ENCODE measurements at places on chromosomes 12 and 14.
A peak's percentile ranks its signal among the peaks of the same experiment; 100 is the strongest.

DNA sequence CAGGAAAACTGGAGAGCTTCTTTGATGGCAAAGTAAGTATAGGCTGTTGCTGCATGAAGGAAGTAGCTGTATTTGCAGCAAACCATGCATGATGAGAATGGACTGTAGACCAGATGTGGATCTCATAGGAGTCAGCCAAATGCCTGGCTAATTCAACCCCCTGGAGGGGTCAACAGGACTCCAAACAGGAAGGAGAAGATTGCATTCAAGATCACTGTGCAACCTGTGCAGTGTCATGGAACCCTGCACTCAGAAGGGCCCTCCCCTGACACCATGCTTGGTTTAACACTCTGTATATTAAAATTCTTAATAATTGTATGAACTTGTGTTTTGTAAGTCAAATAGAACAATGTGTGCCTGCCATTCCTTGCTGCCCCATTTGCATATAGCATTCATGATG, 225.1 kb upstream of the FSCB start:
- DNase-seq, result no peak

DNA sequence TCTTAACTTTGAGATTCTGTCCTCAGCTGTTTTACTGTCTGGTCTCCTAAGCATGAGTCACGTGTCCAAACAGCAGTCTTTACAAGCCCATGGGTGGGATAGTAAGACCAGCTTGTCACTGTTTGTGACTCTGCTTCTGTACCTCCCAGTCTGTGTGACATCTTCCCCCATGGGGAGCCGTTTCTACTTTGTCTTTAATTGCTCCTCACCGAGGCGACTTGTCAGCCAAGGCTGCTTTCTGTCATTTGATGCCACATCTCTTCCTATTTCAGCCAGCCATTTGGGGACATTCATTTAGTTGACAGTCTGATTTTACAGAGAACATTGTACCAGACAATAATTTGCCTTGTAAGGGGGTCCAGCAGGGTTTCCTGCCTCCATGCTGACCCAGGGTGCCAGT, 534.8 kb downstream of the NRXN3 start:
- no peak for DNase-seq

DNA sequence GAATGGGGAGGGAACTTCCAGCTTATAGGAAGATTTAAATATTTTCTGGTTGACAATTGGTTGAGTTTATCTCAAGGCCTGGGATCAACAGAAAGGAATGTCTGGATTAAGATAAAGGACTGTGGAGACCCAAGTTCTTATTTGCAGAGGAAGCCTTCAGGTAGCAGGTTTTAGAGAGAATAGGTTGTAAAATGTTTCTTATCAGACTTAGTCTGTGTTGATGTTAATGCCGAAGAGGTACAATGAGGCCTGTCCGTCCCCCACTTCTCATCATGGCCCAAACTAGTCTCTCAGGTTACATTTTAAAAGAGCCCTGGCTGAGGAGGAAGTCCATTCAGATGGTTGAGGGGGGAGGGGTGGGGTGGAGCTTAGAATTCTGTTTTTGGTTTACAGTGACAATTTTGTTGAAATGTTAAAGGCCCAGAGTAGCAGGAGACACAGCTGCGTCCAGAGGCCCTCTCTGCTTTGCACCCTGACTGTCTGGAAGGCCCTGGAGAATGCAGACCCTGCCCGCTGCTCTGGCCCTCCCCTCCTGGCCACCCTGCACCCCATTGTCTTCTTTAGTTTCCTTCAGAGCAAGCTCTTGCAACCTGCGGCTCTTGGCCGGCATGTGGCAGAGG, 672.5 kb upstream of the TMEM132C start:
- no peak for DNase-seq

GRCh38 chr12:42360747-42361403, 34.9 kb downstream of the PPHLN1 start:
- no peak for DNase-seq

GRCh38 chr14:99330316-99331240, 58.6 kb upstream of the BCL11B start:
- no peak for DNase-seq

- DNase-seq, result no peak
These were observed 324.2 kb downstream of the ZFP36L1 start for GRCh38 chr14:68468437-68469207.

GRCh38 chr12:58881816-58882215, 38.5 kb downstream of the LRIG3 start:
- DNase-seq, result no peak

DNA sequence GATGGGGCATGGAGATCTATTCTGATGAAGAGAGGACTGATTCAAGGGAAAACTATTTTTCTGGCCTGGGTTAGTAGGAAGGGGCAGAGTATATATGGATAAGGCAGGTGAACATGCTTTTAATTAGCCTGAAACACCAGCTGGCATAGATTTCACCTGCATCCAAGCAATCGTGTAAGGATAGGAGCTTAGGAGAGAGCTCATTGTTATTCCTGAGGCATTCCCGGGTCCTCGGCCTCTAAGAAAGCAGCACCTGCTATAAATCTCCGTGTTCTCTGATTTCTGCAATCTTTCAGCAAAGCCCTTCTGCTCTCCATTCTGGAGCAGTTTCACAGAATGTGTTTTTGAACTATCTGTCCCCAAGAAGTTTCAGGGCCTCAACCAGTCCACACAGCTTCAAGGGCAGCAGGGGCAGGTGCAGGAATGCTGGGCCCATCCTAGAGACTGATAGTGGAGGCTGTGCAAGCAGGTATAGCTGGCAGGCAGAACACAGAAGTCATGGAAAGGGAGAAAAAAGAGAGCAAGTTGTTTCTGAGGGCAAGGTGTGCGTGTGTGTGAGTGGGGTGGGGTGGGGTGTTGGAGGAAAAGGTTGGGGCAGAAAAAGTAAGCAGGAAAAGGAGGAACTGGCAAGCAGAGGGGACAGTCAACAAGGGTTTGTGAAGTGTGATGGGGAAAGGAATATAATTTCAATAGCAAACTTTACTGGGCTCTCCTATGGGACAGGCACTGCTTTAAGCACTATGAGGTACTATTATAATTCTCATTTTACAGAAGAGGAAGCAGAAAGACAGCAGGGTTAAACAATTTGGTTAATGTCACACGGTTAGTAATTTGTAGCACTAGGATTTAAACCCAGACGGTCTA, 203.7 kb upstream of the SSTR1 start:
- DNase-seq, result no peak

- DNase-seq, result no peak
These were observed 59.6 kb downstream of the PPFIA2 start for GRCh38 chr12:81699551-81699950.

- DNase-seq, result no peak
These were observed 79.2 kb downstream of the HECTD4 start for GRCh38 chr12:112303004-112303403.

DNA sequence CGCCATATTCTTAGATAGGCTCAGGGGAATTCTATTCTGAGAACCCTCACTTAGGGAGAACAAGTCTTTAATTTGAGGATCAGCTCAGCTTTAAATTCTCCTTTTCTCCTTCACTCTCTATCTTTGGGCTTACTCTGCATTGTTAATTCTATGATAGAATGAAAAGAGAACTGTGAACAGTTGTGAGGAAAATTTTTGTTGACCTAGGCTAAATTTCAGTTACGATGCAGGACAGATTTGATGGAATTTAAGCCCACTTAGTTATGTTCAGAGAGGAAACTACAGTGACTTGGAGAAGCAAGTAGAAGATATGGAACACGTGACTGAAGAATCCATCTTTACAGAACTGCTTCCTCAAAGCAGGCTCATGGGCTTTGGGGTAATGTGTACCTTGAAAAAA, 82.7 kb downstream of the TBC1D30 start:
- DNase-seq, result no peak

DNA sequence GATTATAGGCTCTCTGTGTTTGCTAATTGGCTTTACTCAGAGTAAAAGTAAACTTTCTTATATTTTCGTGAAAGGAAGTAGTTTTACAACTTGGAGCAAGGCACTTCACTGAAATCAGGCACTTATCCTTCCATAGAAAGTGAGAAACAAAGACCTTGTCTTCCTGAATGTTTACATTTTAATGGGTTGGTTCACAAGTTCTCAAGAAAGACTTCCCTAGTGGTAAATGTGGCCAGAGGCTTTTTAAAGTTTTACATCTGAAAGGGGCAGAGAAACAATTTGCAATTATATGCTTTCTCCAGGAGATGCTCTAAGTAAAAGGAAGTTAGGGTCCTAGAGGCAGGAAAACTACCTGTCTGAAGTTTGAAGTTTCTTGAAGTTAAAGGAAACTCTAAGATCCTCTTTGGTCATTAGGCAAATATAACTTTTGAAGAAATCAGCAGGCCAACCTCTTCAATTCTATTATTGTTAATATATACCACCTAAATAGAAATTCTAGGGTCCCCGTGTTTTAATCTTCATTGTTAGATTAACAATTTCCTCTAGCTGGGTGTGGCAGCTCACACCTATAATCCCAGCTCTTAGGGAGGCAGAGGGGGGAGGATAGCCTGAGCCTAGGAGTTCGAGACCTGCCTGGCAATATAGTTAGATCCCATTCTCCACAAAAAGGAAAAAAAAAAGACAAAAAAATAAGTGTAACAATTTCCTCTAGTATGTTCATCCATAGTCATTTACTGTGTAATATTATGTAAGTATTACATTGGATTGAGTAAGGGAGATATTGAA, 644.9 kb upstream of the FOXG1 start:
- no peak for DNase-seq

- no peak for DNase-seq
These were observed 36.6 kb downstream of the PARP11 start for GRCh38 chr12:3836641-3837040.

- no peak for DNase-seq
These were observed 277.9 kb downstream of the SSPN start for GRCh38 chr12:26473291-26473690.

DNA sequence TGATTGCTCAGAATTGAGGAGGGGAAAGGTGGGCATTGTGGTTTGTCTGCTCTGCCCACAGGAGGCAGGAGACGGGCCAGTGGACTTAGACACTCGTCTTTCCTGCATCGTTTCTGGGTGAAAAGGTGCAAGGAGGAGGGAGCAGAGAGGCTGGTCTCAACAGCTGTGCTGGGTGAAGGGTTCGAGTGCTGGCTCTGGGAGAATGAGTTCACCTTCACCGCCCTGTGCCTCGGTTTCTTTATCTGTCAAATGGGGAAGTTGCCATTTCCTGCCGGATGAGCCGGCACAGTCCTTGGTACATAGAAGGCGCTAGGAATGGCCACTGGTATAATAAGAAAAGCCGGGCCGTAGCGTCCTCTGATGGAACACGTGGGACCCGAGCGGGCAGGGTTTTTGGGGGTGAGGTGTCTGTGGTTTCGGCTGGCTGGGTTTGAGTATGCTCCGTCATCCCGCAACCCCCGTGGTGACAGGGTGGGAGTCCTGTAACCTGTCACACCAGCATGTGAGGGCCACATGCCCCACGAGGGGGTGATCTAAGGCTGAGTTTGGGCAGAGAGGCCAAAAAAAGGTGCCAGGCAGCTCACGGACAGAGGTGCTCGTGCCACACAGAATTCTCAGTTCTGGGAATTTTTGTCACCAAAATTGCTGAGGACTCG, 7.3 kb downstream of the BCL7A start:
- DNase-seq, result no peak

- DNase-seq, result no peak
These were observed 17.7 kb upstream of the CALM1 start for GRCh38 chr14:90379106-90379505.

DNA sequence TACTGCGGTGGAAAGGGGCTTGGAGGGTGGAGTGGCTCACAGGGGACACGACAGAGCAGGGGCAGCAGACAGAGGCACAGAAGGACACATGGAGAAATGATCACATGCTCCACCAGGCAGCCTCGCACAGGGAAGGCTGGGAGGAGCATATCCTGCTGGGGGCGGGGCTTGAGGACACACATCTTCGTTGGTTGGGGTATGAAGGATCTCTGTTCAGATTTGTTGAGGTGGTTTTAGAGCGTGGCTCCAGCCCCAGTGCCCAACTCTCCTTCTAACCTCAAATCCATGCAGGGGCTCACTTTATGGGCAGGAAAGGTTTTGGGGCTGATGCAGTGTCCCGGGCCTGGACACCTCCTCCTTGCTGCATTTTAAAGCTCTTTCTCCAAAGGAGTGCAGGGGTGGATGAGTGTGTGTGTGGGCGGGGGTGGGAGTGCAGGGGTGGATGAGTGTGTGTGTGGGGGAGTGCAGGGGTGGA, 733 bp upstream of the P3H3 start:
- peak; percentile 61 for DNase-seq

GRCh38 chr14:77026166-77026929, 2.2 kb downstream of the IRF2BPL start:
- no peak for DNase-seq

- DNase-seq, result no peak
These were observed 1358.8 kb downstream of the LRFN5 start for GRCh38 chr14:42965512-42965911.

- DNase-seq, result no peak
These were observed 70.9 kb downstream of the ASCL4 start for GRCh38 chr12:107845226-107845979.

DNA sequence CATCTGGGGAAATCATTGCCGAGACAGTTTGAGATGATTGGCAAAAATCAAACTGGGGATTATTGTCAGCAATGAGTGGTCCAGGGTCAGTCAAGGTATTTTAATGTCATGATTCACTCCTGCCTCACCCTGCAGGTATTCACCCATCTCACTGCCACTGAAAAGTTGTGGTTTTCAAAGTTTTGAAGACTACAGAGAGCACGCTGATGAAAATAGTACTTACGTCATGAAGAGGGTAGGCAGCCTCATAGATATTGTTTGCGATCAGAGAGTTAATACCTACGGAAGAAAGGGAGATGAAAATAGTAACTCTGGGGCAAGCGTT, 138.0 kb downstream of the ANO2 start:
- no peak for DNase-seq

DNA sequence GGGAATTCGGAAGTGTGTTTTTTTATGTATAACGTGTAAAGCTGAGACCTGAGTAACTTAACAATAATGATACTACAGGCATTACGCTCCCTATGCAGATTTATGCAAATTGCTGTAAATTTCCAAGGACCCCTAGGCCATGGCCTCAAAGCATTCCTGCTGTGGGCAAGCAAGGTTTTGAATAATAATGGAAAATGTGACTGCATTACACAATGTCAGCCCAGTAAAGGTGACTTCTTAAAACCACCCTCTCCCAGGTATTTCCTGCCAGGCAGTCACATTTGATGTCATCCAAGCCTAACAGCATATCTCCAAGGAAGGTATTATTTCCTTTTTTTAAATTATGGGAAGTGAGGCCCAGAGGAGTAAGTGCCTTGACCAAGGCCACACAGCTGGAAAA, 621.0 kb downstream of the BCL11B start:
- no peak for DNase-seq
